ENCODE measurements at places on chromosomes 5 and 9.

DNA sequence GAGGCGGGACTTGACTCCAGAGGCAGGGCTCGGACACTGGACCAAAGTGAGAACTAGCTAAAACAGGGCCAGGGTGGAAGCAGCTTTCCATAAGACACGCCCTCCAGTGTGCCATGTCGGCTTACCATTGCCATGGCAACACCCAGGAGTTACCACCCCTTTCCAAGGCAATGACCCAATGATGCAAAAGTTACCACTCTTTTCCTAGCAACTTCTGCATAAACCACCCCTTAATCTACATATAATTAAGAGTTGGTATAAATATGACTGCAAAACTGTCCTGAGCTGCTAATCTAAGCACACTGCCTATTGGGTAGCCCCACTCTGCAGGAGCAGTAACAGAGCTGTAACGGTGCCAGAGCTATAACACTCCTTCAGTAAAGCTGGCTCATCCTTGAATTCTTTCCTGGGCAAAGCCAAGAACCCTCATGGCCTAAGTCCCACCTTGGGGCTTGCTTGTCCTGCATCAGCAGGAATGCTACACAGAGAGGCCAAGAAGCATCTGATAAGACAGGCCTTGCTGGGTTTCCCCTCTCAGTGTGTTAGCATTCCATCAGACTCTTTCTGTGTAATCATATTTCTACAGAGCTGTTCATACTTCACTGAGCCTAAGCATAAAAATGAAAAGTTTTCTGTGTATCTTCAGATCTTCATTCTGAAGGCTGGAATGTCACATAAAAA is 262.7 kb upstream of the KLF9 start:
- DNase-seq = no peak

DNA sequence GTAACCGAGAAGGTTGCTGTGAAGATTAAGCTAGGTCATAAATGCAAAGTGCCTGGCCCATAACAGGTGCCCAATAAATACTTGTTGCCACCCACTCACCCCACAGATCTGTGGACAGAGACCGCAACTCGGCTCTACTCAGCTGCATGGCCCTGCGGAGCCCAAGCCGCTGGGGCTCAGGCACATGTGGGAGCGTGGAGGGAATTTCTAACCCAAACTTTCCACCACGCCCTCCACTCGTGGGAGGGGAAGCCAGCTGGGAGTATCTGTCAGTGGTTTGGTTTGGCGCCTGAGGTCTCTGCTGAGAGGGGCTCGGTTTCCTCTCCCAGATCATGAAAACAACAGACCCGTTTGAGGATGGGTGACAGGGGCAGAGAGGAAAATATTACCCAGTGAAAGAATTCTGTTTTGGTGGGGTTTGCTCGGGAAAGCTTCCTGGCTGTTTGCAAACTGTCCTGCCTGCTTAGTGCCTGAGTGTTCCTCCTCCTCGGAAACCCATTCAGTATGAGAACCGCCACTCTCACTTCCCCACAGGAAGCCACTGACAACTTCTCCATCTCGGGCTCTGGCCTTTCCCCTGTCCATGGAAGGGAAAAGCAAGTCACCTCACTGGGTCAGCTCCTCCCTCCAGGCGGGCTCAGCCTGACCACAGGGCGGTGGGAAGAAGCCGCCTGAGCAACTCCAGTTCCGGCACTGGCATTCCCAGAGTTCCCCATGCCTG is 60.1 kb downstream of the RGS3 start:
- DNase-seq = no peak

DNA sequence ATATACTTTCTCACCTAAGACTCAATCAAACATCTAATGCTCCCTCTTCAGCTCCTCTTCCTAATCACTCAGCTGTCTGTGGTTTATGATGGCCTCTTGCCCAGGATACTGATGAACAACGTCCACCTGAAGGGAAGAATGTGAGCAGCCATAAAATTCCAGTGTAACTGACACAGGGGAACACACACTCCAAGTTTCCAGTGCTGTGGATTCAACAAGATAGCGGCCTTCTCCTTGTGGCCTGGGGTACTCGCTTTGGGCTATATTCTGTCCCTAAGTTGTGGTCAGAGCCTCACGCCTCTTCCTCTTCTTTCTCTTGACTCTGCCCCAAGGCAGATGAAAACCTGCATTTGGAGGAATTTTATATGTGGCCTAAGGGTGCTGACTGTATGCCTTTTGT is 11.7 kb downstream of the B4GALT1 start:
- DNase-seq = no peak

- DNase-seq = no peak
These were observed 57.8 kb upstream of the CCDC112 start for GRCh38 chr5:115354246-115354645.

- DNase-seq = no peak
These were observed 513.7 kb downstream of the CDK5RAP2 start for GRCh38 chr9:120066315-120066714.

DNA sequence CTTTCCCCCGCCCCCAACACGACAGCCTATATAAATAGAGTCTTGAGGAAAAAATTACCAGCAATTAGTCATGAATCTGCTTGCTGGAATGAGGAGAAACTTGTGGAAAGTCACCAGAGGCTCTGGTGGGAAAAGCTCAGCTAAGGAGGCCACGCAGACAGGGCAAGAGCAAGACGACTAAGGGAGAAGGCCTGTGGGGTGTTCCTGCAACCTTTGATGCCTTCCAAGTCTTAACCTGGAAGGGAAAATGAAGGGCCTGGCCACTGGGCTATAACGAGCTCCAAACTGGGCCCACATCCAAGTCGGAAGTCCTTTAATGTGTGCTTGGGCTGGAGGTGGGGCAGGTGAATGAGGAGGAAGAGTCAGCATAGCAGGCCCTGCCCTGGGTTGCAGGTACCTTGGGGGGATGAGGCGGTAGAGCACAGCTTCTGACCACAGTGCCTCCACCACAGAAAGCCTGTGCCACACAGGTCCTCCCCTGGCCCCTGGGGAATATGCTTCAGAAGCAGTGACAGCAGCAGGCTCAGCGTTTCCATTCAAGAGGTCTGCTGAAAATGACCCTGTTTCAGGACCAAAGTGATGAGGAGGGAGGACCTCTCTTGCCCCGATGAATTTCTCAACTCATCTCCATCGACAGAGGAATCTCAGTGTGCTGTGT is 92.8 kb upstream of the LRRTM2 start:
- DNase-seq = no peak

DNA sequence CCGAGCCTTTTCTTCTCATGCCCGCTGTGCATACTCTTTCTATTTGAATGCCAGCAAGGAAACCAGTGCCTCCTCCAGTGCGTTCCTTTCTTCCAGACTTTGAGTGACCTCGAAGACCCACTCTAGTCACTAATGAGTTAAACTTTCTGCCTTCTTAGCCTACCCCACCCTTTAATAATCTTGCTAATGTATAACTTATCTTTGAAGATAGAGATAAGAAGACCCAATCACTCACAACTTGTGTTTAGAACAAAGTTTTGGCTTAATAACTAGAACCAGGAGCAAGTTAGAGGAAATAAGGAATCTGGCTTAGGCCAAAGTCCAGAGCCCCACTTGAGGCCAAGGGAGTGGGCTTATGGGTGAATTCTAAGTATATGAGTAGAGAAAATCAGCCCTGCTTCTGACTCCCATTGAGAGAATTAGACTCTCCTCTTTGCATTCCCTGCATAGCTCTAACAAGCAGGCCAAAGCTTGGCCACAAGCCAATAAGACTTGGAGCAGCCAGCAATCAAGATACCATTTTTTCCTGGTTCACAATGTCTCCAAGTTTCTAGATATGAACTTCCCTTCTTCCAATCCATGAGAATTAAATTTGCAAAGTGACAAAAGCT is 181.5 kb upstream of the PIK3R1 start:
- DNase-seq = peak; percentile 5

DNA sequence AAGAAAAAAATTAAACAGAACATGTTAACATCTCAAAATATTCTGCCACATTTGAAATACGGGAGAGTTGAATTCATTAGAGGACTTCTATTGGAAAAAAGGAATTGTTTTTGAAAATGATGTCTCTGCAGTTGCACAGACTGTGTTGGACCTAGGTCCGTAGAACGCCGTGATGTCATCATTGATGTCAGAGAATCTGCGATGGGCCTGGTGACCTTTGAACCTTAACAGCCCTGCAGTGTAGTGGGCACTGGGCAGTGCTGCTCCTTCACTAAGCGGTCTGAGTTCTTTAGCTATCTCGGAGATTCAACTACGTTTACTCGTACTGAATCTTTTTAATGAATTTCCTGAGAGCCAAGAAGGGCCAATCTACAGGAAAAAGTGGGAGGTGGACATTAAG is at the start of gene FAM170A:
Gene FAM170A (plus strand): TSS at position 220 of the 400 bp plus-strand sequence. CDS start 211 bp downstream, outside the sequence.
- DNase-seq = no peak

DNA sequence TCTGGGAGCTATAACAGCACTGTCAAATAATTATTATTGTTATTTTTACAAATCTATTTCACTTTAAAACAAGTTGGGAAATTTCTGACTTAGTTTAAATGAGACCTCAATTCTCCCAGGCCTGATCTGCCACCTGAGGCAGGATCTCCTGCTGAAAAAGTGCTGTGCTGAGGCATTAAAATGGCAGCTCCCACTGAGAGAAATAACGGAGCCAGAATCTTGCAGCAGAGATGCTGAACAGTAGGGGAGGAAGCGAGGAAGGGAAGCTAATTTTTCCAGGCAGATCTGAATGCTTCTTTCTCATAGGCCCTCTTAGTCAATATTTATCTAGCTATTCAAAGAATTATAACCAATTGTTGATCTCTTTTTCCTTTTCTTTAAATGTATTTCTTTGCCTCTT is 196.3 kb downstream of the ZNF462 start:
- DNase-seq = no peak

Measured in substantia nigra (tissue), 51 donors.